ENCODE measurements at places on chromosomes 11 and 22. TPM values are rescaled to one million over a fixed set of nuclear protein-coding genes. Genes with fewer than 3 reads are reported as not detected.
A peak's percentile ranks its signal among the peaks of the same experiment; 100 is the strongest.

The OR5A1 gene
- not detected for polyA plus RNA-seq

The TLCD5 gene
- 6.8 TPM for polyA plus RNA-seq

GRCh38 chr11:87137711-87138110 is 100.0 kb downstream of the TMEM135 start:
- DNase-seq, result no peak

The PIWIL4 gene
- polyA plus RNA-seq, result 3.3 TPM

The FUT4 gene
- 5.6 TPM for polyA plus RNA-seq

- no peak for DNase-seq
These were observed 66.7 kb downstream of the PACS1 start for GRCh38 chr11:66136752-66137123.

DNA sequence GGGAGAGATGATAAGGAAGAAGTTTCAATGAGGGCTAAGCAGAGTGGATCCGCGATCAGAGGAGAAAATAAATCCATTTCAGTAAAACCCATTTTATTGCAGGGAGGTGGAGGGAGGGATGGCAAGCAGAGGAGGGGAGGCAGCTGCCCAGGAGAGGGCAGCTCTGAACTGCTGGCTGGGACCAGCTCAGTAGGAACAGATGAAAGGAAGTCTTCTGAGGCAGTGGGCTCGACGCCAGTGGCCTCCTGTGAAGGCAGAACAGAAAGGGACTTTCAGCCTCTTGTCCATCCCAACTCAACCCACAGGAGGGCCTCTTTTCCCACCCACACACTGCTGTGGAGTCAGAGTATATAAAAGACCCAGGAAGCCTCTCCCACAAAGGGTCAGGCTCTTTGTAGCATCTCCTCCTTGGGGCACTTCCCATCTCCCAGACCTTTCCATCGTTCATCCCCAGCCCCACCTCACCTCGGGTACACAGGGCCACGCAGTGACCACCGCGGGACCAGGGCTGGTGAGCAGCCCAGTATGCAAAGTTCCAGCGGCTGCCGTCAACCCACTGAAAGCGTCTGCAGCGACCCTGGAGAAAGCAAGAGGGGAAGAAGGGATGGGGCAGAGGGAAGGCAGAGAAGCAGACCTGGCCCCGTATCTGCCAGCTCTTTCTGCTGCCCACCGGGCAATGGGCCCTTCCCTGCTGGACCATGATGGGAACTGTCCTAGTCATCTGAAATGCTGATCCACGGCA is 3.0 kb downstream of the PRG2 start:
- DNase-seq, result no peak

DNA sequence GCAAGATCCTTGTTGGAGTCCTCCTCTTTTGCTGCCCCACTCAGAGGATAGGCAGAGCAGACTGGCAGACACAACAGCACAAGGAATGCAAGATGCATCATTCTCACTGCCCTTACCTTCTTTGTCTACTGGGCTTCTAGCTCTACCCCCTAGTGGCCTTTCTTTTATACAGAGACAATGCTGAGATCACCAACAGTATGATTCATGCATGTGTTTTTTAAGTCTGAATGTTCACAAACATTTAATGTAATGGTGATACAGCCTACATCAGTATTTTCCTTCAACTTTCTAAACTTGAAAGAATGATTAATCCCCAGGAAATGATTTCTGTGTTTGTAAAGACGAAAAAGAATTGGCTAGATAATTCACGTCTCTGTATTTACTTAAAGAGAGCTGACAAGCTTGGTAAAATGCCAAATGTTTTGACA is at the start of gene MMP10:
MMP10 (minus strand) TSS at position 138 of the 428 bp plus-strand sequence; CDS start at position 101, 37 bp downstream.
- DNase-seq, result no peak

DNA sequence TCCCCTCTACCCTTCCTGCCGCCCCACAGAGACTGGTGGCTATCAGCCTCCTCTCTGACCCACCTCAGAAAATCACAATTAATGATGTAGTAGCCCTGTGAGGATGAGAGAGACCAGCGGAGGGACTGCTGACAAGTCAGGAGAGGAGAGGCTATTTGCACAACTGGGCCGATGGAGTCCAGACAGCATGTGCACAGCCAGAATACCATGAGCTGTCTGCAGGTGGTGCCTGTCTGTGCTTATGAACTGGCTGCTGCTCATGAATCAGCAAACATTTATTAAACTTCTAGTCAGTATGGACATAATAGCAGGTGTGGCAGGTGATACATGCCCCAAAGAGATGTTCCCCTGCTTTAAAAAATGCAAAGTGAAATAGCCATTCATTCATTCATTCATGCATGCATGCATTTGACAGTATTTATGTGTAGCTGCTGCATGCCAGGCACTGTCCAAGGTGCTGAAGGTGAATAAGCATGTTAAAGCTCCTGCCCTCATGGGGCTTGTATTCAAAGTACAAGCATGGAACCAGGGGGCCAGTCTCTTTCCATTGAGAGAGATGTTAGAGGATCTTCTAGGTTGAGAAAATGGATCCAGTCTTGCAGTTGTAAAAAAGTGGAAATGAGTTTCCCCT is 141.3 kb downstream of the GRIK4 start:
- DNase-seq, result no peak

The TMEM191C gene
- 0.66 TPM for polyA plus RNA-seq

GRCh38 chr11:44226490-44226889 is 83.4 kb downstream of the ALX4 start:
- no peak for DNase-seq

GRCh38 chr22:44523981-44524759 is 26.1 kb upstream of the RTL6 start:
- peak; percentile 12 for DNase-seq

- DNase-seq, result no peak
These were observed 386.4 kb upstream of the ANO5 start for GRCh38 chr11:21806508-21806907.

DNA sequence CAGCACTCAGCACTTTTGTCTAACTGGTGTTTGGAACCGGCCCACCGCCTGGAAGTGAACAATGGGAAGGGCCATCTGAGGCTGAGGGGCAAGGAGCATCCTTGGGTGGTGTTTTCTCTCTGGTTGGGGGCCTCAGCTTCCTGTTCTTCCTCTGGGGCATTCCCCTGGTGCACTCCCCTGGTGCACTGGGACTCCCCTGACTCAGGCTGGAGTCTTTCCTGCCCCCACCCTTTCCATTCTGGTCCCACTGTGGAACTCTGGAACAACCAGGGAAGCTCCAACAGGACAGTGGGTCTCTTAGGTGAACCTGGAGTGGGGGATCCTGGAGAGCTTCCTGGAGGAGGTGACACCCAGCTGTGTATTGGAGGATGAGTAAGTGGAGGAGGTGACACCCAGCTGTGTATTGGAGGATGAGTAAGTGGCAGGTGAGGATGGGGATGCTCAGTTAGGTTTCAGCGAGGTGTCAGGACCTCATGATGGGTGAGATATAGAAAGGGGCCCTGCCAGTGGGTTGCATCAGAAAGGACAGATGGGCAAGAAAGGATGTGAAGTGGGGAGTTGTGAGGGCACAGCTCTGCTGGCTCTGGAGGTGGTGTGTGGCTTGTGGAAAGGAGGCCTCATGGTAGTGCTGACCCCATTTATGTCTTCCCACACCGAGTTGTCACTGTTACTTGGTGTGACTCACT is 132.1 kb downstream of the OSBP2 start:
- DNase-seq, result no peak

The FGF4 gene
- polyA plus RNA-seq, result 9.4 TPM

The LMO1 gene
- polyA plus RNA-seq, result 1.2 TPM

The PRR33 gene
- 5.2 TPM for polyA plus RNA-seq

The XNDC1N gene
- 3.9 TPM for polyA plus RNA-seq

DNA sequence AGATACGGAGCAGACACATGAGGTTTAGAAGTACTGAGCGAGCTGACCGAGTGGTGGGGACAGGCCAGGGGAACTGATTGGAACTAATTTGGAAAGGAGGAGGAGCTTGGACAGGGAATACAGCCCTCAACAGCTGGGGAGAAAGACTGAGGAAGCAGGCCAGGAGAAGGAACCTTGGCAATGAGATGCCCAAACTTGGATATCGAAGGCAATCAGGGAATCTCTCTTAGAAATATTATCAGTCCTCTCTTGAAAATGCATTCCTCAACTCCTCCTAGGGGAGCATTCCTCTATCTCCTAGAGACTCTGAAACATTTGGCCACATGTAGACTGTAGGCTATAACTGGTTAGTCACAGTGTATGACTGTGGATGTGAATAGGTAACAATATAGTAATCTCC is 284.6 kb downstream of the GUCY1A2 start:
- DNase-seq, result peak; percentile 12

DNA sequence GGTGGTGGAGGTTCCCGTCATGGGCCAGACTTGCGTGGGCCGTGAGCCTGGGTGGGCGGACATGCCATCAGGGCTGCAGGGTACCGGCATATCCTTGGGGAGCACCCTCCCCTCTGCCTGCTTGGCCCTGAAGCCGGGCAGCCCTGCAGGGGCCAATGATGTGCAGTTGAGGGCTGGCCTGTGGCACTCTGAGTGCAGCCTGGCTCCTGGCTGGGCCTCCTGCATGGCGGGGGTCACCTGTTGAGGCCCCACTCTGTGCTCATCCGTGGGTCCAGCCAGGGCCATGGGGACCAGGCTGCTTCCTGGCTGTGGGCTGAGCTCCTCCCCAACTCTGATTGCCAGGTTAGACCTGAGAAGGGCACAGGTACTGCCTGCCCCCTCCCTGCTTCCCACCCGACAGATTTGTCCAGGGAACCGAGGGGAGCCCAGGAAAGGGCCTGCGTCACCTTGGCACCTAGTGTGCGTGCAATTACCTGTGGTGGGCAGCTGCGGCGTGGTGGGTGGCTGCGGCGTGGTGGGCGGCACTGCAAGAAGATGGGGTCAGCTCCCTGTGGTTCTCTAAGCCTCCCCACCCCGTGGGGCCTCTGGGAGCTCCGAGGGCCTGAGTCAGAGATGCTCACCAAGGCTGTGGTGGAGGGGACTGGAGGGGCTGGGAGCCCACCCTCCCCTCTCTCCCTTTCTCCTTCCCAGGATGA is 16.2 kb downstream of the MUC6 start:
- no peak for DNase-seq

The OR6T1 gene
- polyA plus RNA-seq, result not detected

- no peak for DNase-seq
These were observed 3.2 kb downstream of the THAP7 start for GRCh38 chr22:20998411-20999336.

DNA sequence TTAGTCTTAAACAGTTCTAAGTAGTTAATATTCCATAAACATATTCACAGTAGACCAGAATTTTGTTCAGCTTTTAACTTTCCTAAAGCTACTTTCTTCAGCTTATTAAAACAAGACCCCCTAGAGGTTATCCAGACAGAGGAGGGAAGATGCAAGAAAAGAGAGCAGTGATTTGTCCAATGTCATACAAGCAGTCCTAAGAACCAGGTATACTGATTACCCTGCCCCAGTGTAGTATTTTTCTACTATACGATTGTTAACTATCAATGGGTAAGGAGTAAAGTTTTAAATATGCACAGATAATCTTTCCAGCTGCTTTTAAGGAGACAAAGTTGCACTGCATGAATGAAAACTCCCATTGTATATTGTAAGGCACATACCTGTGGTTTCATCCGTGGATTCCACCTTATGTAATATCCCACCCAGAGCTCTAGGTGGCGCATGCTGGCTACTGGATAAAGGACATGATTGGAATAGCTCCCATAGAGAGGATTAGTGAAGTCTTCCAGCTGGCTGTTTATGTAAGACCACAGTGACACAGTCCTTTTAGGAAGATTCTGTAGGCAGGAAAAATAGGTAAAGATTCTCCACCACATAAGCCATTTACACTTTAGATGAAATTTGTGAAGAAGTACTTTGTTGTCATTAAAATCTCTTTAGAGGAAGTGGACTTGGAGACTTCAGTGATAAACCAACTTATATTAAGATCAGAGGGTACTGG is 45.6 kb downstream of the CEP57 start:
- DNase-seq, result peak; percentile 64
